ENCODE measurements at places on chromosomes 3 and 15.
A peak's percentile ranks its signal among the peaks of the same experiment; 100 is the strongest.

GRCh38 chr3:170259907-170260306, 37.7 kb downstream of the PRKCI start:
- DNase-seq = no peak

DNA sequence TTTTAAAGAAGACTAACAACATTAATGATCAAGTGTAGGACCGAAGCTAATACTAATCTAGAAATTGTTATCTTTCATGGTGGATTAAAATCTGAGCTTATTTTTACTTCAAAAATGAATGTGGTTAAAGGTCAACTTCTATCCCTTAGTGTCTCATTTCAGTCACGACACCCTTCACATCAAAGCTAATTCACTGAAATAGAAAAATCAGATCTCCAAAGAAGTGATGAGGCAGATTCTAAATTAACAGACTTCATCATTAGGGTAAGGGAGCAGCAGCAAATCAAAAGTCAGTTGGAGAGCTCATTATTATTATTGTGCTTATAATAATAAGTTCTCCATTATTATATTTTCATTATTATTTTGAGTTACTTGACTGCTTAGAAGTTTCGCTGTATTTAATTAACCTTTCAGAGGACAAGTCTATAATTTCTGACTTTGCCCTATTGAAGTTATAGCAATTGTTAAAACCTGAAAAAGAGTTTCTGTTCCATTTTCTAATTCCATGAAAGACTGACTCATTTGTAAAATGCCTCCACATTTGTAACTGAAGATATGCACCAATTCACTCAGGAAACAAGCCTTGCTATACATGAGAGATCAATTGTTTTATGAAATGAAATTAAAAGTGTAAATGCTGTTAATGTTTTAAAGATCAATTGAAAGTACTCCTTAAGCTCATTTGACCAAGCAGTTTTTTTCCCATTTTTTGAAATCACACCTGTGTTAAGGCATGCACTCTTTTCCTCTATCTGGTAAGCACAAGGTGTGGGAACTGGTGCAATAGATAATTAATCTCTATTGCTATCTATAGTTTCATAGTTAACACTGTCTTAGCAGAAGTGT, 23.1 kb upstream of the CMC1 start:
- DNase-seq = no peak

GRCh38 chr3:127106456-127106855, 86.5 kb upstream of the PRR23E start:
- DNase-seq = no peak

DNA sequence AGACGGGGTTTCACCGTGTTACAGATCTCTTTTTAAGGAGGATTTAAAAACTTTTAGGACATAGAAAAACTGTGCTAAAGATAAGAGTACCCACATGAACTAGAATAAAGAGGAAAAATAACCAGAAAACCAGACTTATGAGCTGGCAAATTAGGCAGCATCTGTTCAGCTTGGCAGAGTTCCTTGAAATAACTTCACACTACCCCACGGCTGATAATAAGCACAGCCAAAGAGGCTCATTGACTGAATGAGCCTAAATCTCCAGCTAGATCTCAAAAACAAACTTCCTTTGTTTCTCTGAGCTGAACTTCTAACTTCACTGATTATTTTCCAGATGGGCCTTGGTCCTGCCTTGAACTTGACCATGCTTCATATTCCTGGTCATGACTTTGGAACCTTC, 26.7 kb upstream of the PIK3R4 start:
- DNase-seq = no peak

DNA sequence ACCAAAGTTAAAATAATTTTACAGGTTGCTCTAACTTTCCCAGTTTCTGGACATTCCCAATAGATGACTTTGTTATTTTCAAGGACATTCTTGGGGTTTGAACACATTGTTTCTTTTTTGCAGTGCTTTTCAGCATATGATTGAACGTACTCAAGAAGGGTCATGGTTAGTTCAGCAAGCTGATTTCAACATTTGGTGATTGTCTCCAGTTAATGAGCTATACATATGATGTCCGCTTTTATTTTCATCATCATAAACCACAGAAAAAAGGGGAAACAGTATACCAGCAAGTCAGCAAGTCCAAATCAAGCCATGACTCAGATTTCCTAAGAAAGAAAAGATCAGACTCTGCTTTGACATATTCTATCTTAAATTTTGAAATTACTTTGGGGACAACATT, 69.4 kb downstream of the B3GALNT1 start:
- DNase-seq = no peak

GRCh38 chr3:188607805-188608315, 453.9 kb downstream of the LPP start:
- no peak for DNase-seq

DNA sequence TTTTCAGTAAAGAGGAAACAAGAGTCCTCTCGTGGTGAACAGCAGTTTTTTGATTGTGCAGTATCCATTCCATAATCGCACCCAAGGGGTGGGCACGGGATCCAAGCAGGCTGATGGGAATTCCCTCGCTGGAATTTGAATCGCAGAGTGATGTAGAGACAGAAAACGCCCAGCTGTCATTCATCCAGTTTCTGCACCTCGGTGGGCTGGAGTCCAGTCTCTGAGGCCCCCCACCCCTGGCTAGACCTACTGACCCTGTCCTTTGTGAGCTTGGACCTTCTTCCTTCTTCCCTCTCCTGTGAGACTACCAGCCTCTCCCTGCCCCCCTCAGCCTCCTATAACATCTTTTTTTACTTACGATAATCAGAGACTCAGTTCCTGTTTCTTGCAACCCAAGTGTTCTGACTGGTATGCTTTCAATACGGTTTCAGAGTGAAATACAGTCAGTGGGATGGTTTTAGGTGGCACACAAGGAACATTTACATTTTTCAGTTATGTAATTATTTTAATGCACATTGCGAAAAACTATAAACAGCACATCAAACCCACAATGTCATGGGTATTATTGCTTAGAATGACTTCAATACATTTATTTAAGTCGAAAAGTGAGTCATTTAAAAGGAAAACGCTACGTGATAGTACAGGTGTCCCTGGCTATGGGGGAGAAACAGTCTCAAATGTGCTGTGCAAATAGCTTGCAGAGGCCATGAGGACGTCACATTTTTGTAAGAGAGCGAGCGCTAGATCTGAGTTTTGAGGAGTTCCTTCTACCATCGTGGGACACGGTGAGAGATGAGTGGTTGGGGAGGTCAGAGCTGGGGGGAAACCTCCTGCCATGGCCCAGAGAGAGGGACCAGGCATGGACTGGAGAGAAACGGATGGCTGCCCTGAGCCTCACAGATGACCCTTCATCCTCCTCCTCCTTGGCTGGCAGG, 37.5 kb upstream of the CHST2 start:
- DNase-seq = no peak

GRCh38 chr3:182235504-182235903, 523.8 kb downstream of the SOX2 start:
- no peak for DNase-seq

- no peak for DNase-seq
Measured at GRCh38 chr3:112794622-112795172, 52.0 kb downstream of the CD200R1L start.

GRCh38 chr3:197749601-197750395, at the start of gene FYTTD1:
FYTTD1 (plus strand) TSS chr3:197749883; CDS start chr3:197749972, 89 bp downstream.
- peak; percentile 82 for DNase-seq

GRCh38 chr3:159757341-159758060, 231.1 kb upstream of the IL12A start:
- no peak for DNase-seq

DNA sequence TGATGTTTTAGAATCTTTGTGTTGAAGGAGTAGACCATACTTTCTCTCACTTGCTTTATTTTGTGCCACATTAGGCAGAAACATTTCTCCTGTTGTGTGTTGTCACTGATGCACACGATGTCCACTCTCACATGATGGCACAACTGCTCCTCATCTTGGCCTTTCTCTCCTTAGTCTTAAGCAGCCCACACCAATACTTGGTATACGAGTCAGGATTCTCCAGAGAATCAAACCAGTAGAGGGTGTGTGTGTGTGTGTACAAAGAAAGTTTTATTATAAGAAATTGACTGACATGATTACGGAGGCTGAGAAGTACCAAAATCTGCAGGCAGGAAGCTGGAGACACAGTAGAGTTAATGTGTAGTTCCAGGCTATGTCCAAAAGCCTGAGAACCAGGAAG, 187.1 kb downstream of the ALCAM start:
- DNase-seq = no peak

GRCh38 chr15:33516563-33516962, 205.8 kb downstream of the RYR3 start:
- DNase-seq = no peak

- no peak for DNase-seq
Measured at GRCh38 chr3:70149714-70150400, 150.3 kb downstream of the SAMMSON start.

DNA sequence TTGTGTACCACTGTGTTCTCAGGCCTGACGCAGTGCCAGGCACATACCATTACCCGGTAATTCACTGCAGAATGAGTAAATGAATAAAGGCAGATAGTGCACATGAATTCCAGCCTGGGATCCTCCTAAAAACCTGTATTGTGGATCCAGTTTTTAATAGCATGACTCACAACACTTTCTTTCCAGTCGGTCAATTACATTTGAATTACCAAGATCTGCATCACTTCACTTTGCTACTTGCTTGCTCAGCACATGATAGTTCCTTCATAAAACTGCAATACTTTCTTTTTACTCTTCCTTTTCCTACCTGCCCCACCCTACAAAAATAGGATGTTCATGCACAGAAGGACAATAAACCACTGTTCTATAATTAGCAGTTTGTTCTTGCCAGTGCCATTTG, 553.8 kb downstream of the MAGI1 start:
- DNase-seq = no peak

GRCh38 chr3:158486200-158486599, 84.8 kb upstream of the MLF1 start:
- DNase-seq = no peak

GRCh38 chr3:53940623-53941022, 49.0 kb upstream of the SELENOK start:
- no peak for DNase-seq

DNA sequence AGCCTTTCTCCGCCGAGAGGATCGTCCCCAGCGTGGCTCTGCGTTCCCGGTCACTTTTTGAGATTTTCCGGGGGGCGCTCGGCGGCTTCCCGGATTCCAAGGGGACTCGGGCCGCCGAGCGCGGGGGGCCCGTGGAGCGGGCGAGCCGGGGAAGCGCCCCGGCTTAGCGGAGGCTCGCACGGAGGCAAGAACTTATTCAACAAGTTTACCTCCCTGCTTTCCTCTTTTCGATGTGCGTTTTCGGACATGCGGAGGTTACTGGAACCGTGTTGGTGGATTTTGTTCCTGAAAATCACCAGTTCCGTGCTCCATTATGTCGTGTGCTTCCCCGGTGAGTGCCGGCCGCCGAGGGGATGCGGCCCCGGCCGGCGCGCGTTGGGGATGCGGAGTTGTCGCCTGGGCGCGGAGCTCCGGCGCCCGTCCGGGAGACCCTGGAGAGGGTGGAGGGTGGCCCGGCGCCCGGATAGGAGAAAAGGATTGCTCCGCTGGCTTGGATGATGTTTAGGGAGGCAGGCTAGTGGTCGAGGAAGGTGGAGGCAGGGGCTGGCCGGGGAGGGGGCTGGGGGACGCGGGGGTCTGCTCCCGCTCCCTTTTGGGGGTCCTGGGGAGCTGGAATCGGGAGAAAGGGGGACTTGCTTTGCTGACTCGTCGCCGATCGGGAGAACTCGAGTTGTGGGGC, 810 bp downstream of the PTPRG start:
- no peak for DNase-seq

DNA sequence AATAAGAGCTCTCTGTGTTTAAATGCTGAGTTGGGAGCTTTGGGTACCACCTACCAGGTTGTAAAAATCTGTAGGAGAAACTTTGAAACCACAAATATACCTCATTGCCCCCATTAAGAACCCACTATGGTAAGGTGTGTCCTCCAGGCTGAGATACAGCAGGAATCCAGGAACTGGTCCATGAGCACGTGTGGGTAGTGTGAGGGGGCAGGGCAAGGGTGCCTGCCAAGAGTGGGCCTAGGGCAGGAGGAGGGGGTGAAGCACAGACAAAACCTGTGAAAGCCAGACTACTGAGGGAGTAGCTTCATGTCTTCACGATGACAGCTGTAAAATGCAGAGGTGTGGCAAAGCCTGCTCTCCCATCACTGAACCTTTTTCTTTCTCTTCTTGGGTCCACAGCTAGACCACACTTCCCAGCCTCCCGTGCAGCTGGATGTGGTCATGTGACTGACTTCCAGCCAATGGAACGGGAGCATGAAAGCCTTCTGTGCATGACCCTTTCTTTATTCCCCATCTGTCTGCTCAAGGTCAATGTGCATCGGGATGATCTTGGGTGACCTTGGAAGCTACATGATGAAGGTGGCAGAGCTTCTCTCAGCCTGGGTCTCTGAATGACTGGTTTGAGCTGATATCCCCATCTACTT, 51.1 kb upstream of the POMGNT2 start:
- DNase-seq = no peak

DNA sequence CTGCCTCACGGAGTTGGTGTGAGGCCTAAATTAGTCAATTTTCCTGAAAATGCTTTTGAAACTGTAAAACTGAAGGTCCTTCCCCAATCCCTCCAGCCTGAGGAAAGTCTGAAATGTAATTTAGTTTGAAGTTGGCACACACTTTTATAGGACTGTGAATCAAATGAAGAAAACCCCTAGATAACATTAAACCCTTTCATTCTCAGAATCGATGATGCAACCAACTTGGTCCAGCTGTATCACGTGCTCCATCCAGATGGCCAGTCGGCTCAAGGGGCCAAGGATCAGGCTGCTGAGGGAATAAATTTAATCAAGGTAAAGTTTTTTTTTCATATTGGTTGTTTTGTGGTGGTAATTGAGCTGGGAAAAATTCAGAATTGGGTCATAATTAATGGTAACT, 11.7 kb downstream of the MRPS22 start:
- DNase-seq = no peak

DNA sequence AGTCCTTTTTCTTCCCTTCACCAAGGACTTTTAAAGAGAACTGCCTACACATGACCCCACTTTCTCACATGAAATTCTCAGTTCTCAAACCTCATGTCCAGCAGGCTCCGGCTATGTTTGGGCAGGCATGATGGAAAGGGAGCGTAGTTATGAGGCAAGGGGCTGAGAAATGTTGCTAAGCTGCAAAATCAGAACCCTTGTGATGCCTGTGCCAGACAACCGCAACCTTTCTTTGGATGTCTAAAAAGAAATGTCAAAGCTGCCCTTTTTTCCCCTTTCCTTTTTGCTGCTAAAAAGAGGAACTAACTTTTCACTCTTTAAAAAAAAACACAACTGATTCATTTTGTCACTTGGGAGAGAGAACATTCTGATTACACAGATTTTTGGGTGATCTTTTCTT, 19.2 kb downstream of the GNB4 start:
- DNase-seq = no peak

DNA sequence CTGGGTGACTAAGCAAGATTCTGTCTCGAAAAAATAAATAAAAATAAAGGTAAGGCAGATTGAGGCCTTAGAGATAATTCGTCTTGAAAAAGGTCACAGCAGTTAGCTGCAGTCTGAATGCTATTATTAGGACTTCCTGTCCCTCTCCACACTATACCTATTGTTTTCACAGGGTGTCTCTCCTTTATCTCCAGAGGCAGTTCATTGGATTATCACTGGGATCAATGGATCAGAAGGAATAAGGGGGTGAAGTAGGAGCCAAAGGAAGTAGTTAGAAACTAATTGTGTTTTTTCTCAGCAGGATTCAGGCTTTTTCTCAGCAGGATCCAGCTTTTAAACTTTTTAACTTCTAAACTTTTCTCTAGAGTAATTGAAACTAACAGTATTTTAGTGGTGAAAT, 326.9 kb downstream of the IL5RA start:
- DNase-seq = no peak
